ENCODE measurements at places on chromosomes 7 and 10.
A peak's percentile ranks its signal among the peaks of the same experiment; 100 is the strongest.

GRCh38 chr10:132182591-132182990 lies 4.2 kb upstream of the DPYSL4 start:
- DNase-seq: no peak

DNA sequence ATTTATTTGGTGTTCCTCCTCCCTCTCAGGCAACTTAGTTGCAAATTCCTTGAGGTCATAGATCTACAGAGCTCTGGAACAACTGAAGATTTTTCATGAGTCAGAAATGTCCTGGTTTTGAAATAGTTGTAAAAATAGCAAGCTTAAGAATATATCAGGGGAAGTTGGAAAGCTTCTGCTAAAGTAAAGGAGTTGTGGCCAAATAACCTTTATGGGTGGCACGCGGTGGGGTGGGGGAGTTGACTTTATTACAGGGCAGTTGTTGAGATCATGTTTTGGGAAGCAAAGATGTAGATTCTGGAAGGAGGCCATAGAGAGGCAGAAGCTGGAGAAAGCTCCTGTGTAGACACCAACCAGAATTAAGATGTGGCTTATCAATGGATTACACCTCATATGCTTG lies 326.0 kb upstream of the MTPN start:
- DNase-seq: peak; percentile 4

- no peak for DNase-seq
These were observed 57.5 kb upstream of the MGAM2 start for GRCh38 chr7:142053988-142054387.

DNA sequence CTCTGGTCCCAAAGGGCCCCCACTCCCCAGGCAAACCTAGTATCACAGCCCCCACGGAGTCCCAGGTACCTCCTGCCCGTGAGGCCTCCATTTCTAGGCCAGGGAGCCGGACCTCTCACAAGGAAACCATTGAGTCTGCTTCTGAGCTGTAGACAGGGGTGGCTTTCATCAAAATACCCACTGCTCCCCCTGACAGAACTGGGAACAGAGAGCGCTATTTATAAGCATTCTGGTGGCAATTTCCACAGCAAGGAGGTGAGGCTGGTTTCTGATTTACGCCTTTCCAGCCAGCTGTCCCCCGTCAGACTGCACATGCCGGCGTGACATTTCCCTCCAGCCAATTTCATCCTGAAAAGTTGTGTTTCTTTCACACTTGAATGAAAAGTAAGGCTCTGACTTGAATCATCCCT lies 407.5 kb upstream of the PRKCQ start:
- DNase-seq: no peak

DNA sequence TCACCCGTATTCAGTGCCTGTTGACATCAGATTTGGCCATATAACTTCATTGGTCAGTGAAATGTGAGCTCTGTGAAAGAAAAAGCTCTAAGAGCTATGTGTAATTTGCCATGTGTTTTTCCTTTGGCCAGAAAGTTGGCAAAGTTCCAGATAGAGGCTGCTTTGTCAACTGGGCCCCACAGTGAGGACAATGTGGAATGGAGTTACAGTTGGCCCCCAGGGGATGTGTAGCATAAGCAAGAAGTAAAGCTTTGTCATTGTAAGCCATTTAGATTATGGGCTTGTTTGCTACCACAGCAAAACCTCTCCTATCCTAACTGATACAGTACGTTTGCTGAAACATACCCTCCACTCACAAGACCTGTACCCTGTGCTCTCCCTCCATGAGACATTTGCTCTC lies 119.1 kb upstream of the HABP2 start:
- DNase-seq: no peak

- peak; percentile 69 for DNase-seq
These were observed 10.6 kb downstream of the GPR146 start for GRCh38 chr7:1054861-1055450.

DNA sequence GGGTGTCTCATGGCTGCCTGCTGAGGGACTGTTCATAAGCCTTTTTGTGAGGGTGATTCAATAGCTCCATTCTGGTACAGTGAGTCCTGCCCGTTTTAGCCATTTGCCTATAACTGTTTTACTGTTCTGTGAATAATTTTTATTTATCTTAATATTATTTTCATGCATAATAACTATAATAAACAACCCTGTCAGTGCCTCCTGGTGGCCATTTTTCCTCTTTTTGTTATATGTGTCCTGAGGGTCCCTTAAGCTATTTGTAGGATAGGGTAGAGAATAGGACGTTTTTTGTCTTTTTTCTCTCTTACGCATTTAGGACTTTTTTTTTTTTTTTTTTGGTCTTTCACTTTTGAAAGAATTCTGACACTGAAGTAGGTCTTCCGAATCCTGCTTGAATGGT lies 2.9 kb downstream of the C1QL3 start:
- no peak for DNase-seq

DNA sequence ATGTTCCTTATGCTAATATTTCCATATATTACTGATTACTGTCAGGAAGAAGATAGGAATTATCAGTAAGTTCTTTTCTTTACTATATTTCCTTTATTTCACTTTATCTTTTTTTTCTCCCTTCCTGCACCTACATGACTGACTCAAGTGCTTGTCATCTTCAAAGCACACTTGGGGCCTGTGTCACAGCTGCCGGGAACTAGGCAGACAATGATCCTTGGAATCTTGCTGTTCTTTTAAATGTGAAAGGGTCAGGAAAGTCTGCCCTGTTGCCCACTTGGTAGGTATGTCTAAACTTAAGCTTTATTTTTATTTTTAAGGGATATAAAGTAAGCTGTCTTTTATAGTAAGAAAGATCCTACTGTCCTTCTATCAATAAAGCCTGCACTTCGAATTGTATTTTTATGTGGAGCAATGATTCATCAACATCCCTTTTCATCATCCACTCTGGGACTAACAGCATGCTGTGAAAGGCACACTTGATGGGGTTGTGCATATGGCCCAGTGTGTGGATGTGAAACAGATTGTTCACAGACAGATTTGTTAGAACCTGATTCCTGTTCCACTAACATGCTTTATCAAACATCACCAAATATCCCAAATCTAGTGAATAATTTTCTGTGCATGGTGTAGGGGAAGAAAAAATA lies 556.9 kb downstream of the DNAJB9 start:
- DNase-seq: no peak

- peak; percentile 64 for DNase-seq
These were observed 28.7 kb upstream of the USP6NL start for GRCh38 chr10:11639849-11640764.

DNA sequence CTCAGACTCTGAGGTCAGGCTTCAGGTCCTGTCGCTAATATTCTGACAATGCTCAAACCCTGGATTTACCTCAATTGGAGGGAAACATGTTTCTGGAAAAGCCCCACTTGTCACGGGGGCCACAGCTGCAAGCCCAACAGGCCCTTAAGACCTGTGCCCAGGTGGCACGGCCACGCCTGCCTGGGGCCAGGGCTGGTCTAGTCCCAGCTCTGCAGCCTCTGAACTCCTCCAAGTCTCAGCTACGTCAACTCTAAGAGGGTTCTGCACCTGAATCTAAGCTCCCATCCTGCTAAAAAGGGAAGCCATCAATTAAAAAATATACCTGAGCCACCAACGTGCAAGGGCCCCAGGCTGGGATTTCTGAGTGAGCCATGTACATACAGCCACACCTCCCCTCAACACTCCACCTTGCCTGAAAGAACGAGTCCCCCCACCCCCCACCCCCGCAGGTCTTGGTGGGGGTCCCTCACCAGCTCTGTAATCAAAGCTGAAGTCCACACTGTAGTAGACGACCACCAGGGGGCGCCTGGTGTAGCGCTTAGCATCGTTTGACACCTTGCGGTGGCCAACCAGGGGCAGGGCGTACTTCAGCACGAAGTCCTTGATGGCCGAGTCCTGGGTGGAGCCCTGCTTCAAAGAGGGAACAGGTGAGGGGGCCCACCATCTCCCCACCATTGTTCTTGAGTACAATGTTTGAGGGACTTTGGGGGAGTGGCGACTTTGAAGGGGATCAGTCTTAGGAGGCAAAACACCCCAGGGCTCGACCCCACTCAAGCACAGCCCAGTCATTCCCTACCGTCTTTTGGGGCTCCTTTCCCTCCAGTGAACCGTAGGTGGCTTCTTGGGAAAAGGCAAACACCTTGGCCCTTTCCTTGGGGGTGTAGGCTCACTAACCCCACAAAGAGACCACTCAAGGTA lies 22.6 kb downstream of the PDIA4 start:
- DNase-seq: peak; percentile 74
